ENCODE measurements at places on chromosomes 4 and X.

GRCh38 chr4:132026166-132026565 is 1122.9 kb upstream of the PCDH10 start:
- no peak for DNase-seq

- DNase-seq, result no peak
Measured at GRCh38 chr4:140046016-140046415, 108.0 kb downstream of the MAML3 start.

DNA sequence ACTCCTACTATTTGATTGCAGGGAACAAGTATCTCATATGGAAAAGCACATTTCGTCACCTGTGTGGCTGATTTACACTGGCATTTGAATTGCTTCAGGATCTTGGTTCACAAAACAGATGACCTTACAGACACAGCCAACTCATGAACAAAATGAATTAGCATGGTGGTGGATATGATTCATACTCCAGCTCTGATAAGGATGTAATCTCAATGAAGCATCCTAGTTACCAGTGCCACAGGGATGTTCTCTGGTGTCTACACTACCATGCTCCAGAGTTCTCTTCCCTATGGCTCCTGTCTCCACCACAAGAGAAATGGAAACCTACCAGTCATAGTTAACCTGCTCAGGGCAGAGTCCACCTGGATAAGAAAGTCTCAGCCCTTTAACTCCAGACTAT is 40.7 kb downstream of the TEC start:
- DNase-seq, result no peak

- peak; percentile 60 for DNase-seq
Measured at GRCh38 chrX:95974096-95974470, 710.6 kb upstream of the DIAPH2 start.

DNA sequence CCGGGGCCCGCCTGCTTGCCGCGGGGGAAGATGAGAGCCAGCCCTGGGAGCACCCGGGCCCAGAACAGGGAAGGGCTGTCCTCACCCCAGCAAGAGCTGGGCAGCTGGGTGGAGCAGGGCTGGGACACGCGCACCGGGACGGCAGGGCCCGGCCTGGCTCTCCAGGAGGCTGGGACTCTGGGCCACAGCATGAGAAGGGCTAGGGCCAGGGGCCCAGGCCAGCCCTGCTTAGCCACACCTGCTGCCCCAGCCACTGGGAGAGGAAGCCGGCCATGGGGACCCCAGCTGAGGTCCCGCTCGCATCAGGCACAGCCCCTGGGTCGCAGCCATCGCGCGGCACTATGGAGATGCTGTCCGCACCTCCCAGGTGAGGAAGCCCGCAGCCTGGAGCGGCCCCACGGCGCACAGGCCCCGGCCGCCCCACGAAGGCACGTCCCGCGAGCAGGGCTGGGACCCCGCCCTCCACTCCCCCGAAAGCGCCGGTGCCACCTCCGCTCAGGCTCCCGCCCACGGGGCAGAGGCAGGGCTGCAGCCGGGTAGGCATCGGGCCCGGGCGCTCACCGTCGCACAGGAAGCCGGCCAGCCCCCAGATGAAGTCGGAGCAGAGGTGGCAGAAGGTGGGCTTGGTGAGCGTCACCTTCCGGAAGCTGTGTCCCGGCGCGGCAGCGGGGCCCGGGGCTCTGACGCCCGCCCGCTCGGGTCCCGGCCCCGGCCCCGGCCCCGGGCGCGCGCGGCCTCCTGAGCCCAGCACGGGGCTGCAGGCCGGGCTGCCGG is 531 bp downstream of the DGKQ start:
- no peak for DNase-seq
